HS-5 (cell line): ENCODE measurements at places on chromosomes 6 and 20.

- DNase-seq: no peak
Measured at GRCh38 chr6:6199678-6200077, 120.8 kb downstream of the F13A1 start.

DNA sequence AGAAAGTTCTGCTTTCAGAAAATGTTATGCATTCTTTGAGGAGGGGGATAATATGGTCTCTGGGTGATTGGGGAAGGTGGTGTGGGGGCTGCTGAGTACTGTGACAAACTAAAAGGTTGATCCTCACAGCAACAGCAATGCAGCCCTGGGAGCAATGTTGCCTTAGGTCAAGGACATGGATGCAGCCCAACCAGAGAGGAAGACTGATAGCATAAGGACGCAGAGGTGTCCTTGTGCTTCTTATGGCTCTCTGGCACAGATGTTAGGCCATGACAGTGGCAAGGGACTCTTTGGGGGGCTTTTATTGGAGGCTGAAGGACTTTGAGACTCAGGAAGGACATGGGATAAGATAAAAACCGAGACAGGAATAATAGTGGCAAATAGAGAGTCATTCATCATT lies 186.2 kb upstream of the PHACTR1 start:
- DNase-seq: no peak

- DNase-seq: no peak
Measured at GRCh38 chr6:148971031-148971927, 224.4 kb downstream of the UST start.

DNA sequence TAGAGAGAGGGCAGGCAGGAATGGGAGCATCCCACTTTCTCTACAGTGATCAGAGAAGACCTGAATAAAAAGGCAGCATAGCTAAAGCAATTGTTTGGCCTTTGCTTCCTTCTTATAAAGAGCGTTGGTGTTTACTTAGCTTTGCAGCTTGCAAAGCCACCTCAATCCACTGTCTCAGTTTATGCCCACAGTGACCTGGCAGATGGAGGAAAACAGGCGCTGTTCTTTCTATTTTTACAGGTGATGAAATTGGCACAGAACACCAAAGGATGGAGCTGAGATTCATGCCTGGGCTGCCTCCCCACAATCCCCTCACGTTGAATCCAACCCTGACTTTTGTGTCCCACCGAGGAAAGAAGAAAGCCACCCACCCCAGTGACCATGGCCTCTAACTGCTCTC lies 130.5 kb downstream of the TTLL2 start:
- no peak for DNase-seq

- DNase-seq: no peak
Measured at GRCh38 chr6:141242957-141243356, 889.8 kb upstream of the GJE1 start.

GRCh38 chr6:155141002-155141401 lies 122.8 kb upstream of the CLDN20 start:
- DNase-seq: no peak

DNA sequence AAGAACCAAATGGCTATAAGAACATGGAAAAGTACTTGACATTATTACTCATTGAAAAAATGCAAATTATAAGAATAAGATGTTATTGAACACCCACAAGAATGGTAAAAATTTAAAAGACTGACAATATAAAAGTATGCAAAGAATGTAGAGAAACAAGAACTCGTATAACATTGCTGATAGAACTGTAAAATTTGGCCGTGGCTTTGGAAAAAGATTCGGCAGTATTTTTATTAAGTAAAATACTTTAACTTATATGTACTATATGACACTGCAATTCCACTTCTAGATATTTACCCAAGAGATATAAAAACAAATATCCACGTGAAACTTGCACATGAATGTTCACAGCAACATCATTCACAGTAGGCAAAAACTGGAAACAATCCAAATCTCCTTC lies 239.2 kb downstream of the TPBG start:
- DNase-seq: no peak

DNA sequence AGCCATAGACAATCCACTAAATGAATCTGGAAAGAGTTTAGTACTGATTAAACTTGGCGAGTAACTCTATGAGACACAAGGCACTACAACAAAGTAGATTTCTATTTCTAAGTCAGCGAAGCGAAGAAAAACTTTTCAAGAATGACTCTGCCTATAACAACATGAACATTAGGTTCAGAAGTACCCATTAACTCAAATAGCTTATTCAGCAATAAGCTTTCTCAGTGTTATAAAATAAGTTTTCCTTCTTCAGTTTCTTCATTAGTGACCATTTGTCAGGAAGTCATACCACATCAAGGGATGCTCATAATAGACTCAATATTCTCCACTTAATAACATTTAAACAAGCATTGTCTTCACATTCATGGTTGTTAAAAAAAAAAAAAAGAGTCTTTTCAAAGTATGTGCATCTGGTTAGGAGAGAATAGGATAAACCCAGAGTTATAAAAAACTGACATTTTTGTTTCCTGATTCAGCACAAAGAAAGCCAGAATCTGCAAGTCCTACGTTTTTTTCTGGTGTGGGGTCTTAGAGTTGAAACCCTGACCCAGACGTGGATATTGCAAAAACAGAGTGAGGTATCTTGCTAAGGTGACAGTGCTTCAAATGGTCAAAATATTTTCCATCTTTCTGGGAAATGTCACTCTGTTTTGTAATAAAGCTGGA lies 148.2 kb upstream of the PREP start:
- no peak for DNase-seq

DNA sequence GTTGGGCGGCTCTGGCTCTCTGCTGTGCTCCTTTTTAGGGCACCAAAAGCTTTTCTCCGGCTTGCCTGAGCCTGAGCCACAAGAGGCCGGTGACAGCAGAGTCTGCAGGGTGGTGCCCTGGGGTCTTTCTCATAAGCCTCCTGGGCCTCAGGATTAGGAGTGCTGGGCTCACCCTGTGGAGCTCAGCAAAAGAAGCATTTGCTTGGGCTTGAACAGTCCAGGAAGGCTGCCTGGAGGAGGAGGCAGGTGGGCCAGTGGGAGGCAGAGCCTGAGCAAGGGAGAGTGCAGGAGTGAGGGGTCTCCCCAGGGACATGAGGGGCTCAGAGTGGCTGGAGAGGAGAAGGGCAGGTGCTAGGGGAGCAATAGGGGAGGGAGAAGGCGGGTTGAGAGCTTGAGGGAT lies 32.9 kb upstream of the MRGBP start:
- no peak for DNase-seq

- no peak for DNase-seq
Measured at GRCh38 chr6:169194737-169195136, 58.9 kb downstream of the THBS2 start.

DNA sequence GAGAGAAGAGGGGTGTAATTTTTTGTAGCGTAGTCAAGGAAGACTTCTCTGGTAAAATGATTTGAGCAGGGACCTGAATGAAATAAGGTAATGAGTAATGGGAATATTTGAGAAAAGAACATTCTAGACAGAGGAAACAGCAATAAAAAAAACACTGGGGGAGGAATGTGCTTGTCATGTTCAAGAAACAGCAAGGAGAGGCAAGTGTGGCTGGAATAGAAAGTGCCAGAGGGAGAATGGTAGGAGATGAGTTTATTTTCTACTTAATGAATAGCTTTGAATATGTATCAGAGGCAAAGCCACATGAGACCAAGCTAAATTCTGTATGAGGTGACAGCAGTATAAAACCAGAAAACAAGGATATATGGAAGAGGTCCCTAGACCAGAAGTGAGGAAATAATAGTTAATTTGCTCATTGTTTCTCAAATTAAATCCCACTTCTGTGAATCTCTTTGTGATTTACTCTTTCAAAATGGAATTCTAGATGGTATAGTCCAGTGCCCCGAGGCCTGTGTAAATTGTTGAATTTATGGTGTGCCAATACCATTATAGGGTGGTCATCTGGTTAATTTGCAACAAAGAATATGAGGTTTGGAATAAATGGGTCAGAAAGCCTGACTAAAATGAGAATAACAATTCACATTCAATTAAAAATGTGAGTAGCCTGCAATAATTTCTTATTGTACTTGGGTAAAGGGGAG lies 170.2 kb downstream of the CDKAL1 start:
- no peak for DNase-seq

GRCh38 chr6:95091823-95092436 lies 485.4 kb upstream of the MANEA start:
- peak; percentile 56 for DNase-seq
